ENCODE measurements at places on chromosomes 7 and 10.

DNA sequence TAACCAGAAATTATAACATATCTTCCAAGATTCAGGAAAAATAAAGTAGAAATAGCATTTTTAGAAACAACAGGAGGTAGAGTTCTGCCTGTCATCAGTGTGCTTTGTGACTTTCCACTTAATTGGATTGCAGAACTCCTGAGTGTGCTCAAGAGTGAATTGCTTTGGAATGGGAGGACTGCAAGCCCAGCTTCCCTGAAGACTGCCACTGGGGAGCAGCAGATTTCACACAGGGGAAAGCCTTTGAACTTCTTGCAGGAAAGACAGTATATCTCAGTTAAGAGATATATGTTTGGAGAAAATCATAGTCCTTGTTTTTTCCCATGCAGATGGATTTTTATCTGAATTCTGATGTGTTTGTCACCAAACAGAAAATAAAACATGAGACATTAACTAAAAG lies 124.5 kb downstream of the TMEM168 start:
- DNase-seq = peak; percentile 58

- DNase-seq = peak; percentile 29
Observed at GRCh38 chr7:17142831-17143541, 155.5 kb upstream of the AHR start.

- DNase-seq = peak; percentile 13
Observed at GRCh38 chr7:19698331-19698730, 10.5 kb downstream of the POLR1F start.

GRCh38 chr7:2301511-2301863 lies 12.8 kb downstream of the SNX8 start:
- DNase-seq = no peak

DNA sequence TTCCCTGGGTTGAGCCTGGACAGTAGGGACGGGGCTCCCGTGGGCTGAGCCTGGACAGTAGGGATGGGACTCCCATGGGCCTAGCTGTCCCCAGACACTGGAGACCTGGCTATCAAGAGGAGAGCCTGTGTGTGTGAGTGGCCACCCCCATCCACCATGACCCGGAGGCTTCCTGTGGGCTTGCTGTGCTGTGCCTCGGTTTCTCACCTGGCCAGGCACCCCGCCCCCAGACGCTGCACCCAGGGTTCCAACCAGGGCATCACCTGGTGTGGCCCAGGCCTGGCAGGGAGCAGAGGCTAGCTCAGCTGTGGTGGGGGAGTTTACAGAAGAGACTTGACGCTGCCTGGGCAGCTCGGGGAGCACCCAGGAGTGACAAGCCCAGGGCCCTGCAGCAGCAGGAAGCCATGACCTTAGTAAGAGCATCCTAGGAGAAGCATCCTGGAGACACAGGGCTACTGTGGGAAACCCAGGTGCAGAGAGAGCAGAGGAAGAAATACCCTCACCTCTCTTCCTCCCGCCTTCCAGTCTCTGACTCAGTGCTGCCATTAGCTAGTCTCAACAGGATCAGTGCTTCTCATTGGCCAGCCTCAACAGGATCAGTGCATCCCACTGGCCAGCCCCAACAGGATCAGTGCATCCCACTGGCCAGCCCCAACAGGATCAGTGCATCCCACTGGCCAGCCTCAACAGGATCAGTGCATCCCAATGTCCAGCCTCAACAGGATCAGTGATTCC lies 61.0 kb downstream of the PDGFA start:
- no peak for DNase-seq

DNA sequence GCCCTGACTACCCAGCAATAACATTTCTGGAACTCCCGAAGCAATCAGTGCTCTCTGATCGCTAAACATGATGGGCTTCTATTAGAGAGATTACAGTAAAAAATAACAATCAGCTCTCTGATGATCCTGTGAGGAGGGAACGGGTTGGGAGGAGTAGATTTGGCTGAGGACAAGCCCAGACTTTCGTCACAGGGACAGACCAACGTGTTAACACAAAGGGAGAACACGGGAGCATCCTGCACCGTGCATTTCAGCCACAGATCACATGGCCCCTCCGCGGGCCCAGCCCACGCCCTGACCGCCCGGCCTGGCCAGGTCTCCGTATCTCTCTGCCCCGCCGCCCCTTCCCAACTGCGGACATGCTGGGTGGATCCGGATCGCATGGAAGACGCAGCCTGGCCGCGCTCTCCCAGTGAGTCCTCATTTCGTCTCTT lies 95.0 kb upstream of the AGBL3 start:
- DNase-seq = peak; percentile 98

DNA sequence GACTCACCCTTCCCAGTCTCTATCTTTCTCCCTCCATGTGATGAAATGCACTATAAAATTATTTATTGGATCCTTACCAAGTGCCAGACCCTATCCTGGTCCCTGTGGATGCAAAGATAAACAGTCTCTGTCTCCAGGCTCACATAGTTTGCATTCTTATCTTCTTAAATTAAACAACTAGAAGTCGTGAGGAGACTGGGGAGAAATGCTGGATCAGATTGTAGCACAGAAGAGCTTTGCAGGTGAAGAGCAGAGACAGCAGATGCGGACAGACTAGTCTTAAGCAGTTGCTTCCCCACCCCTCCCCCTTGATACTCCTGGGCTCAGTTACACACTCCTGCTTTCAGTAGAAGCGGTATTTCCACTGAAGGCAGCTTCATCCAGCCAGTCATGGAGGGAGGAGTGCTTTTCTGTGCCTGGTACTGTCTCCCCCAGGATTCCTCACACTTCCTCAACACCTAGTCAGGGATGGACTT lies 20.8 kb upstream of the CDK1 start:
- peak; percentile 57 for DNase-seq

DNA sequence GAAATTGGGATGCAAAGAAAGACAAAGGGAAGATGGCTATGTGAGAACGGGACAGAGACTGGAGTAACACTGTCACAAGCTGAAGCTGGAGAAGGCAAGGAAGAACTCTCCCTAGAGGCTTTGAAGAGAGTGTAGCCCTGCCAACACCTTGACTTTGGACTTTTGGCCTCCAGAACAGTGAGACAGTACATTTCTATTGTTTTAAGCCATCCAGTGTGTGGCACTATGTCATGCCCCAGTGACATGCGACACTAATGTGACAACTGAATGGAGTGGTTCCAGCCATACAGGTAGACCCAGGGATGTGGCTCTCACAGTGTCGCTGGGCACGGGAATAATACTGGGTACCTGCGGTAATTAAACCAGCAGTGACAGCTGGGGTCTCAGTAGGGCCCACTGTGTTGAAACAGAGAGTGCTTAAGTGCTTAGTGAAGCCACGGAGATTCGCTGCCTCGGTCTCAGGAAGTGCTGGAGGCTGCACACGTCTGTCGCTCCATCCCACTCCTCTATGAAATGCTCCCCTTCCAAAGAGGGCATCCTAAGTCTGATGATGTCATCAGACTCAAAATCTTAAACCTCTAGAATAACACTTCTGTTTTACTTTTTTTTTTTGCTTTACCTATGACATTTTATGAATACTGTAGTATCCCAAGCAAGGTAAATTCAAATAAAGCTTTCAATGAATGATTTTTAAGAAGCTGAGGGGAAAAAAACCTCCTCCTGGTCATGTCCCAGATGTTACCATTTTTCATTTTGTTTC lies 154.6 kb upstream of the RHEB start:
- no peak for DNase-seq

DNA sequence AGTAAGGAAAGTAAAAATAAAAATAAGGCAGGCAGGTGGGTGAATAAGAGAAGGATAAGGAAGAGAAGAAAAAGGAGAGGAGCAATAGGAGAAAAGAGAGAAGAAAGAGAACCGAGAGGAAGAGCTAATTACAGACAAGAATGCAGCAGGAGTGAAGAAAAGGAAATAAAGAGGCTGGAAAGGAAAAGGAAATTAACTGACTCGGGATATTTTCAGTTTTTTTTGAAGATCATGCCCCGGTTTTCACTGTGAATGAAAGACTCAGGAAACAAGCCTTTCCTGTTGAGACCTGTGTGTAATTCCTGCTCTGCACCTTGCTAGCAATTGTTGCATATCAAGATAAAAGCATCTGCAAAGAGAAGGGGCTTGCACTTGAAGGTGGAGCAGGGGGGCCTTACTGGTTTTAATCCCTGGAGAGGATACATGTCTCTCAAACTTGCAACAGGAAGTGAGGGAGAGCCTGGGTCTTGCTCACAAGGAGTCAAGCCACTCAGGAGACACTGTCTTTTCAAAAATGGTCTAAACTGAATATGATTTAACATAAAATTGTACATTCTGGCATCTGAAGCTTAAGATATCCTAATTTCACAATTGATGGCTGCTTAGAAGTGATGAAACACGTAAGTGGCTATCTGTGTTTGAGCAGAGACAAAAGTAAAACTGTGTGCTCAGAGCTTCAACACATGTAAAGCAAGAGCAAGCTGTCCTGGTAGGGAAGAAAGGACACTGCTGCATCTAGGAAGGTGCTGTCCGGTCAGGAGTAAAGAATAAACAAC lies 157.6 kb downstream of the FAM107B start:
- no peak for DNase-seq

- DNase-seq = peak; percentile 65
Observed at GRCh38 chr7:74280985-74281384, 8.2 kb upstream of the CLIP2 start.

GRCh38 chr7:156666368-156667109 lies 26.0 kb downstream of the RNF32 start:
- DNase-seq = no peak

DNA sequence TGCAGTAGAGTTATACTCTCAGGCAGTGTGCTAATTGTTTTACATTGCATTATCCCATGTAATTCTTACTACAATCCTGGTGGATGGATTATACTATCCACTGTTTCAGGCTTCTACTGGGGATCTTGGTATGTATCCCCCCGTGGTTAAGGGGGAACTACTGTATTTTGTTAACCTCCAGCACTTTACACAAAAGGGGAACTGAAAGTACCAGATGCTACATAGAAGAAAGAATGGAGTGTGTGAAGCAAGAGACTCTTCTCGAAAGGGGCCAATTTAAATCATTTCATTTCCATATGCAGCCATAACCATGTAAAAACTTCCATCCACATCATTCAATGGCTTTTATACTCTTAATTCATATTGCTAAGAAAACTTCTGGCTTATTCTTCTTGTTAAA lies 69.4 kb downstream of the C1GALT1 start:
- DNase-seq = no peak

- DNase-seq = no peak
Observed at GRCh38 chr10:52249850-52250395, 64.2 kb upstream of the DKK1 start.

Data from choroid plexus epithelial cell (primary cell).